ENCODE measurements at places on chromosomes 3 and 15.

GRCh38 chr3:176951144-176951543 lies 246.1 kb downstream of the TBL1XR1 start:
- no peak for DNase-seq

DNA sequence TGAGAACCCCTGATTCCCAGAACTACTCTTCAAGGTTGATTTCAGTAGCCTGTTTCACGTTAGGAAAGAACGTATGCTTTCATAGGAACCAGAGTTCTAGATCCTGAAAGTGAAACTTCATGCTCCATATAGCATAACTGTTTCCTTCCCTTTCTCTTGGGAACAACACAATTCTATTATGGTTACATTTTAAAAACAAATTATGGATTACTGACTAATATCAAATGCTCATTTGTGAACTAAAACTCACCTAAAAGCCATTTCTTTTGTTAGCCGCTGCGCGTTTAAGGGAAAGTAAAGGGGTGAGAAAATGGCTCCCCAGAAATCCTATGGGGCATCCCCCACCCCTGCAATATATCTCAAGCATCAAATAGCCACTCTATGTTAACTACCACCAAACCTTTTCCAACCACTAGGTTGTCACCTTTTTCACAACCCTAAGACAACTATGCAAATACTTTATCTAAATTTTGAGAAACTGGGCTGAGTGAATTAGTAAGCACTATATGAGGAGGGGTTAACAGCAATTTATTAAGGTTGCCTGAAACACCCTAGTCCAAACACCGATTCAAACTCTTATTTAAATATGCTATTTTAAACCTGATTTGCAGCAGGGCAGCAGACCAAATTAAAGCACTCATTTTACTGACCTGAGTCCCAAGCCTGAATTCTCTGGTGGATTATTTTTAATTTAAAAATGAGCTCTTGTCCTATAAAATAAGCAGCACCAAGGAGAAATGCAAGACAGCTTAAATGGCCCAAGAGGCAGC lies 2.4 kb downstream of the SIAH2 start:
- no peak for DNase-seq

GRCh38 chr15:43420876-43421275 lies 50.0 kb downstream of the TUBGCP4 start:
- no peak for DNase-seq

GRCh38 chr3:193871220-193871485 lies 264.8 kb upstream of the HES1 start:
- DNase-seq: no peak

DNA sequence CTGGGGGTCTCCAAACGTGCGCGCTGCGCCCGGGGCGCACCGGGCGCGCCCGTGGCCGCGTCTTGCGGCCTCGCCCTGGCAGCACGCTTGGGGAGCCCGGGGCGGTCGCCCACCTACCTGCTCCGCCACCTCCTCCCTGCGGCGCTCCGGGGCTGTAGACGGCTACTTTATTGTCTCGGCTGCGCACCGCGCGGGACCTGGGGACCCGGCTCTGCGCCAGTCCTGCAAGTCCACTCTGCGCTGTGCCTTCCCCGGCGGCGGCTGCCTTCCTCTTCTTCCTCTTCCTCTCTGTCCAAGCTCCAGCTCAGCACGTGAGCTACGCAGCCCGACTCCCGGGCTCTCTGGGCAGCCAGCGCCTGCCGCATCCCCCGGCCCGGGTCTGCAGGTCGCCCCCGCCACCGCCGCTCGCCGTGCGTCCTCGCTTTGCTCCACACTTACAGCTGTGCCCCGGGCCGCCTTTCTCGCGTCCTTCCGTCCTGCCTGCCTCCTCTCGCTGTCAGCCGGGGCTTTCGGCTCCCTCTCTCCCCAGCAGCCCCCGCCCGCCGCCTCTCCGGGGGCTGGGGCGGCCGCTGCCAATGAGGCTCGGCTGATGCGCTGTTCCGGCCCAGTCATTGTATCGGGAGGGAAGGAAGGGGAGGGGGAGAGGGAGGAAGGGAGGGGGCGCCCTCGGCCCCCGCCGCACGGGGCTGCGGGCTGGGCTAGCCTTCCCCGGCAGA lies 156.4 kb upstream of the FRMD4B start:
- no peak for DNase-seq

- no peak for DNase-seq
Observed at GRCh38 chr3:105837143-105837740, 31.6 kb downstream of the CBLB start.

GRCh38 chr3:142888099-142888480 lies 793 bp downstream of the PCOLCE2 start:
- DNase-seq: no peak

DNA sequence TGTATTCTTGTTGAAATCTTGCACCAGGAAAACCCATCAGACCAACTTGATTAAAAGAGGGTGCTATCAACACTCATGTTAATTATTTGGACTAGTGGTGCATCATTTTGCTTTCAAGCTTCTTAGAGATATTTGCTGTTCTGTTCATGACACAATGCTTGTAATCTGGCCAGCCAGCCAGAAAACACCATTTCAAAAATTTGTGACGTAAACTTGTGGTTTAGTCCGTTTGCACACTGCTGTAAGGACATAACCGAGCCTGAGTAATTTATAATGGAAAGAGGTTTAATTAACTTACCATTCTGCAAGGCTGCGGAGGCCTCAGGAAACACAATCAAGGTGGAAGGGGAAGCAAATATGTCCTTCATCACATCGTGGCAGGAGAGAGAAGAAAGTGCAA lies 374.3 kb upstream of the TGFBR2 start:
- no peak for DNase-seq

DNA sequence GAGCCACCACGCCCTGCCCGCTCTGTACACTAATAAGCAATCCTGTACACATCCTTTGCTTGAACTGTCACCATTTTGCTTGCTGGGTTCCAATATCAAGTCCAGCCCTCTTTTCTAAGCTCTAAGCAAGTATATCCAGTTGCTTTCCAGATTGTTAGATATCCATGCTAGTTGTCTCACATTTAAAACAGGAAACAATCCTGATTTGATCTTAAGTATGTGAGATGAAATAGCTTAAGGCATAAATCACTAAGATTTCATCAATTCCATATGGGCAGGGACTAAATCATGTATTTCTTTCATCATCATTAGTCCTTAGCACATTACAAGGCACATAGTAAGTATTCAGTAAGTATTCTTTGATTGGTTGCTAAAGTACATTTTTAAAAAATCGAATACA lies 16.2 kb downstream of the ATP11B start:
- no peak for DNase-seq

All from omental fat pad (tissue), 4 donors.